T-cell (primary cell): ENCODE measurements at places on chromosomes 7 and 10. TPM values are rescaled to one million over a fixed set of nuclear protein-coding genes. Genes with fewer than 3 reads are reported as not detected.

- DNase-seq: no peak
- H3K27me3 ChIP-seq: no peaks in the 10 kb centered on the region
- H3K4me1 ChIP-seq: peaks cover 20% of the 10 kb centered on the region
- peak overlapping the region; percentile 20 for H3K27ac ChIP-seq
Measured at GRCh38 chr10:103986360-103986759, 19.4 kb downstream of the SLK start.

- H3K27me3 ChIP-seq: peaks cover 11% of the 10 kb centered on the region
- H3K4me1 ChIP-seq: peaks cover 4% of the 10 kb centered on the region
- no peak for DNase-seq
- peak within 1 kb of the TSS; percentile 5 for H3K4me3 ChIP-seq
- H3K27ac ChIP-seq: no peak within 1 kb of the TSS
Measured at GRCh38 chr7:27165089-27165995, at the start of gene HOXA9. TSS of gene HOXA9 (minus strand) at chr7:27165537. CDS start at chr7:27165457, 80 bp downstream.

DNA sequence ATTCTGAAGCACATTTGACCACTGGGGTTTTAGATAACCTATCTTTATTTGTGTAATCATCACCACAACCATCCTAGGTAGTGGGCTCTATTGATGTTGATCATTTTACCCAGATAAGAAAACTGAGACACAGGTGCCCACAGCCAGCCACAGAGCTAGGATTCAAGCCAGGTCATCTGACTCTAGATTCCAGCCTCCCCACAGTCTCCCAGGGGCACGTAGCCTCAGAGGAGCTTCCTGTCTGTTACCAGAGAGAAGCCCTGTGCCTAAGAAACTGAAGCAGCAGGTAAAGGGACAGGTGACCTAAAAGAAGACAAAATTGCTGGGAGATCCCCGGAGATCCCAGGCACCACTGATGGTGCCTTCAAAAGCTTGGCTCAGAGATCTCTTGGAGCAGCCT is 55.8 kb downstream of the ALOX5 start:
- H3K4me3 ChIP-seq: no peak overlapping the region
- DNase-seq: no peak
- H3K27me3 ChIP-seq: no peaks in the 10 kb centered on the region
- H3K27ac ChIP-seq: no peak overlapping the region

GRCh38 chr7:24824400-24824799 is 67.1 kb upstream of the GSDME start:
- H3K27me3 ChIP-seq: no peaks in the 10 kb centered on the region
- H3K4me1 ChIP-seq: peaks cover 15% of the 10 kb centered on the region
- H3K36me3 ChIP-seq: no peaks in the 10 kb centered on the region

DNA sequence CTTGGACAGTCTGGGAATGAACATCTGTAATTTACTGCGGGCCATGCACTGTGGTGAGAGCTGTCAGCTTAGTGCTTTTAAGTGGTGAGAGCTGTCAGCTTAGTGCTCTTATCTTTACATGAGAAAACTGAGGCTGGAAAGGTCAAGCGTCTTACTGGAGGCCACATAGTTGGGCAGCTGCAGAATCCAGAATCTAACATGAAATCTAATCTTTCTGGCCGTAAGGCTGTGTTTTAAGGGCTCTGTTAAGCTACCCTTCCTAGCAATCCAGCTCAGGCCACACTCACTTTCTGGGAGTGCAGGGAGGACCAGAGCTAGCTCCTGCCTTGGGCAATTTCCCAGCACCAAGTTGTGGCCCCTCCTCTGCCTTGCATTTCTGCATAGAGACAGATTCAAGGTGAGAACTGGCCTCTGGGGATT is 70.2 kb downstream of the SORCS3 start:
- H3K4me1 ChIP-seq: no peaks in the 10 kb centered on the region
- no peak overlapping the region for H3K4me3 ChIP-seq
- no peaks in the 10 kb centered on the region for H3K36me3 ChIP-seq
- no peak overlapping the region for H3K27ac ChIP-seq
- H3K27me3 ChIP-seq: no peaks in the 10 kb centered on the region
- DNase-seq: no peak

GRCh38 chr7:13309535-13309934 is 622.1 kb downstream of the ARL4A start:
- no peak overlapping the region for H3K27ac ChIP-seq
- DNase-seq: no peak
- no peaks in the 10 kb centered on the region for H3K36me3 ChIP-seq
- H3K4me3 ChIP-seq: no peak overlapping the region
- H3K27me3 ChIP-seq: no peaks in the 10 kb centered on the region

DNA sequence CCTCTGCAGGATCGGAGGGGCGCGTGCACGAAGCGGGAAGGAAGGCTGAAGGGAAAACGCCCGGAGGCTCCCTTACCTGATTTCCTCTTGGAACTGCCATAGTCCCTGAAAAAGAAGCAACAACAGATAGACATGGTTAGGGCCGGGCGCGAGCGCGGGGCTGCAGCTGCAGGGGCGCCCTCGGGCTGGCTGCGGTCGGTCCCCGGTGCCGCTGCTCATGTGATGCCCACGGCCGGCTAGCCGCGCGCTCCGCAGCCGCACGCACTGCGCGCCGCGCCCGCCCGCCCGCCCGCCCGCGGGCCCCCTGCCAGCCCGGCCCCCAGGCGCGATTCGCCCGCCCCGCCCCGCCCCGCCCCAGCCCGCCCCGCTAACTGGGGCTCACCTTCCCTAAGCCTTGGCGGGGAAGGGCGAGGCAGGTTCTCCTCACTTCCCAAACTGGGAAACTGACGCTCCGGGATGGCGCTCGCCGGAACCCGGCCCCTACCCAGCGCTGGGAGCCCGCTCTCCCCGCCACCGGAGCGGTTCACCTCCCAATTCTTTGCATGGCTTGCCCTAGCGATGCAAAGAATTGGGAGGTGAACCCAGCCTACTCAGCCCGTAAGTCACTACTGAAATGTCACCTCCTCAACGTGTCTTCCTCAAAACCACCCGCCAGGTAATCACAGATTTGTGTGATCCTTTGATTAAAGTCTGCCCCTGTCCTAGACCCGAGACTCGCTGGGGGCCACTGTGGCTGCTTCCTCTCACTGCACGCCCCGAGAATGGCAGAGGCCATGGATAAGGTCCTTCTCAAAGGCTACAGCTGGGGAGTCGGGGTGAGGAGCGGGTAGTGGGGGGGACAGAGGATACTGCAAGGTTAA is 162.2 kb downstream of the SH3PXD2A start:
- no peaks in the 10 kb centered on the region for H3K36me3 ChIP-seq
- H3K27me3 ChIP-seq: no peaks in the 10 kb centered on the region
- peak overlapping the region; percentile 73 for H3K4me3 ChIP-seq
- peaks cover 9% of the 10 kb centered on the region for H3K4me1 ChIP-seq
- no peak for DNase-seq
- H3K27ac ChIP-seq: no peak overlapping the region

DNA sequence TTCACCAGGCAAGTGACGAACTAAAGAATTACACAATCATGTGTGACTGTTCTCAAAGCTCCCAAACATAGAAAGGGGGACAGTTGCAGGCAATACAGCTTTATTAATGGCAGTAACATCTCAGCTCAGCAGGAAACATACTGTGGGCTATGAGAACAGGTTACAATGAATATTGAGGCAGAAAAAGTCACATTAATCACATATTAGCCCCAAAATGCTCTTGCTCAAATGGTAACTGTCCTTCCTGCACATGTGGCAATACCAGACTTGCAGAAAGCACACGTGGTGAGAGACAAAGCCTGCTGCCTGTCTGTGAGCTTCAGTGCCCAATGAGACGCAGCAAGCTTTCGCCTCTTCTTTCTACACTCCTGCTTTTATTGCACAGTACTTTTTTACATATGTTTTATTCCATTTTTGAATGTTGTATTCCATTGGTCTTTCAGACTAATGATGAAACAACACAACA is 104.9 kb upstream of the ACBD5 start:
- H3K4me3 ChIP-seq: no peak overlapping the region
- no peaks in the 10 kb centered on the region for H3K4me1 ChIP-seq
- DNase-seq: no peak
- no peaks in the 10 kb centered on the region for H3K27me3 ChIP-seq

- H3K4me1 ChIP-seq: peaks cover 18% of the 10 kb centered on the region
- no peaks in the 10 kb centered on the region for H3K36me3 ChIP-seq
- H3K4me3 ChIP-seq: no peak overlapping the region
- DNase-seq: no peak
Measured at GRCh38 chr10:14377591-14378175, 47.0 kb upstream of the FRMD4A start.

DNA sequence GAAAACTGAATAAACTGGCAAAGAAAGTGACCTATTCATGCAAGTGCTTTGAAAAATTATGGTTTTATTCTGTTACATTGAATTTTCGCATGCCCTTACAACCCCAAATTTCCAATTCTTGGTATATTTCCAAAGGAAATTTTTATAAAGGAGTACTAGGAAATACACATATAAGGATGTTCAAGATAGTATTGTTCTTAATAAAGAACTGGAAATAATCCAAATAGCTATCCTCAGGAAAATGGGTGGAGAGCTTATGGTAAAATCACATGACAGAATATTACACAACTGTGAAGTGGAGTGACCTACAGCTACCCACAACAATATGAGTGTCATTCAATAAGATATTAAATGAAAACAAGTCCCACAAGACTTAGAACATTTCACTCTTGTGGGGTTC is 138.9 kb upstream of the BMPER start:
- no peaks in the 10 kb centered on the region for H3K27me3 ChIP-seq
- no peaks in the 10 kb centered on the region for H3K36me3 ChIP-seq
- DNase-seq: no peak
- H3K27ac ChIP-seq: no peak overlapping the region

- H3K27me3 ChIP-seq: no peaks in the 10 kb centered on the region
- no peaks in the 10 kb centered on the region for H3K4me1 ChIP-seq
- no peak for DNase-seq
- H3K27ac ChIP-seq: no peak overlapping the region
- H3K4me3 ChIP-seq: no peak overlapping the region
Measured at GRCh38 chr7:130611218-130611617, 57.3 kb downstream of the COPG2 start.

GRCh38 chr7:131816391-131817007 is 260.1 kb upstream of the PODXL start:
- no peaks in the 10 kb centered on the region for H3K4me1 ChIP-seq
- H3K27me3 ChIP-seq: peaks cover 6% of the 10 kb centered on the region
- DNase-seq: no peak
- no peak overlapping the region for H3K4me3 ChIP-seq
- no peaks in the 10 kb centered on the region for H3K36me3 ChIP-seq

- no peak for DNase-seq
- H3K4me1 ChIP-seq: no peaks in the 10 kb centered on the region
- H3K36me3 ChIP-seq: no peaks in the 10 kb centered on the region
- H3K27ac ChIP-seq: no peak overlapping the region
- H3K4me3 ChIP-seq: no peak overlapping the region
Measured at GRCh38 chr7:42746214-42746613, 165.7 kb downstream of the C7orf25 start.

- no peak overlapping the region for H3K4me3 ChIP-seq
- H3K27me3 ChIP-seq: no peaks in the 10 kb centered on the region
- no peak overlapping the region for H3K27ac ChIP-seq
Measured at GRCh38 chr7:149286811-149287400, 24.9 kb downstream of the ZNF783 start.

DNA sequence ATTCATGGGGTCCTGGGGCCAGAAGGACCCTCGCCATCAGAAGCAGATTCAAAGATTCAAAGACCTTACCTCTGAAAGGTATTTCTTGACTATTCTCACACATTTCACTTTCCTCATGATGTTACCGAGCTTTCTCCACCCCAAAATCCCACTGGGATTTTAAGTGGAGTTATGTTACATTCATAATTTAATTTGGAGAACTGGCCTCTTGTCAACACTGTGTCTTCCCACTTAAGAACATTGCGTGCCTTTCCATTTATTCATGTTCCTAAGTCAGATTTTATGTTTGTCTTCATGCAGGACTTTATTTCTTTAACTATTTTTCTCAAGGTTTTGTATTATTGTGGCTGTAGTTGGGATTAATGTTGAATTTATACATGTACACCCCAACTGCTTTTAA is 123.5 kb upstream of the BMPER start:
- H3K27me3 ChIP-seq: peaks cover 3% of the 10 kb centered on the region
- no peak overlapping the region for H3K27ac ChIP-seq
- no peak for DNase-seq

- peak overlapping the region; percentile 21 for H3K27ac ChIP-seq
- no peak for DNase-seq
- H3K4me1 ChIP-seq: no peaks in the 10 kb centered on the region
- H3K27me3 ChIP-seq: no peaks in the 10 kb centered on the region
- H3K36me3 ChIP-seq: peaks cover 74% of the 10 kb centered on the region
- H3K4me3 ChIP-seq: no peak overlapping the region
Measured at GRCh38 chr7:105102557-105103352, 88.8 kb downstream of the KMT2E start.

DNA sequence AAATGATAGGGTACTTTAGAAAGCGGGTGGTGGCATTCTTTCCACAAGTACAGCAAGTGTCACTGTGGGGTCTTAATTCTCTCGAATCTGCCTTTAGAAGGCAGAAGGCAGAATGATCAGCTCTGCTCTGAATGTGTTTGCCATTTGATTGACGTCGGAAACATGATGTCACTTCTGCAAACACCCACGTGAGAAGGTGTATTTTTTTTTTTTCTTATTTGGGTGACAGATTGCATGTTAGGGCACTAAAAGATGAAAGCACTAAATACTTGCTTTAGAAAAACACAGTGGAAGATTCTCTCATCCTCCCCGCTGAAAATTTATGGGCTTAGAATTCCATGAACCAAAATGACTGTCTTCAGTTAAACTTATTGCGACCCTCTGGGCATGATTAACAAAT is 150.2 kb downstream of the TCF7L2 start:
- DNase-seq: no peak
- H3K4me1 ChIP-seq: peaks cover 3% of the 10 kb centered on the region
- H3K36me3 ChIP-seq: no peaks in the 10 kb centered on the region
- H3K27ac ChIP-seq: no peak overlapping the region
- no peaks in the 10 kb centered on the region for H3K27me3 ChIP-seq
- H3K4me3 ChIP-seq: no peak overlapping the region

- peaks cover 40% of the 10 kb centered on the region for H3K27me3 ChIP-seq
- no peak for DNase-seq
- no peak overlapping the region for H3K27ac ChIP-seq
- H3K36me3 ChIP-seq: no peaks in the 10 kb centered on the region
- H3K4me1 ChIP-seq: peaks cover 11% of the 10 kb centered on the region
- no peak overlapping the region for H3K4me3 ChIP-seq
Measured at GRCh38 chr10:73917566-73918305, 6.8 kb downstream of the PLAU start.

DNA sequence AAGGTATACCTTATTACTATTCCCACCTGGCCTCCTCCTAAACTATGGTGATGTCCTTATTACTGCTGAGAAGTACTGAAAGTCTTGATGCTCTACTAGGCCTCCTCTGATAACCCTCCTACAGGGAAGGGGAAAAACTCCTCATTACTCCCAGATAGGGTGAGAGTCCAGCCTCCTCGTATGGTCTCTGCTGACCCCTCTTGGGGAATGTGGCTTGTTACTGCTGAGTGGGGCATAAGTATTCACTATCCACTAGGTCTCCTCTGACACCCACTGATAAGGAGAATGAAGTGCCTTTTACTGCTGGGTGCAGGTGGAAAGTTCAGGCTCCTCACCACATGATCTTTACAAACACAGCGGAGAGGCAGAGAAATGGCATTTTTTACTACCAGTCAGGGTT is 222.9 kb downstream of the CHRM2 start:
- H3K4me1 ChIP-seq: no peaks in the 10 kb centered on the region
- no peaks in the 10 kb centered on the region for H3K27me3 ChIP-seq
- H3K4me3 ChIP-seq: no peak overlapping the region
- no peak for DNase-seq
- no peaks in the 10 kb centered on the region for H3K36me3 ChIP-seq

FBXL13 gene
- 1.4 TPM for total RNA-seq

MMD2 gene
- total RNA-seq: not detected

GPR26 gene
- not detected for total RNA-seq

CTAGE4 gene
- total RNA-seq: 1.0 TPM

AKR1C2 gene
- not detected for total RNA-seq

SPDYE9 gene
- total RNA-seq: not detected

SAMD9 gene
- 38.1 TPM for total RNA-seq

CYP3A4 gene
- total RNA-seq: 0.16 TPM

NUTM2D gene
- total RNA-seq: 5.4 TPM
